ENCODE measurements at places on chromosomes 5 and 9. TPM values are rescaled to one million over a fixed set of nuclear protein-coding genes. Genes with fewer than 3 reads are reported as not detected.

The TMEM215 gene
- total RNA-seq: 0.55 TPM

The CENPK gene
- 0.77 TPM for total RNA-seq

The RNF183 gene
- total RNA-seq: not detected

The NOXA1 gene
- total RNA-seq: 0.29 TPM

The FBP2 gene
- not detected for total RNA-seq

The GABRA1 gene
- 1.7 TPM for total RNA-seq

The NIPAL4 gene
- 0.14 TPM for total RNA-seq

The CDHR2 gene
- total RNA-seq: 0.09 TPM

The ADGRD2 gene
- total RNA-seq: 0.76 TPM

The ENTPD8 gene
- 0.21 TPM for total RNA-seq

The MYORG gene
- total RNA-seq: under 0.01 TPM

The NAIP gene
- total RNA-seq: 25.6 TPM

The TMEM252 gene
- total RNA-seq: not detected

The PCDHB11 gene
- total RNA-seq: 2.4 TPM

The ABO gene
- total RNA-seq: 0.41 TPM

The BTNL8 gene
- total RNA-seq: not detected

The PCDHGA3 gene
- total RNA-seq: 8.2 TPM

The IL13 gene
- 0.73 TPM for total RNA-seq

The PTGDS gene
- total RNA-seq: 61.7 TPM

The CDC20B gene
- total RNA-seq: not detected

The MEGF10 gene
- 0.26 TPM for total RNA-seq

The MAMDC2 gene
- total RNA-seq: 114 TPM

The BHMT2 gene
- not detected for total RNA-seq

The TRIO gene
- 234 TPM for total RNA-seq

The ASS1 gene
- total RNA-seq: 156 TPM

The GPRIN1 gene
- total RNA-seq: not detected

The PCDHB3 gene
- total RNA-seq: 1.0 TPM

The CTNND2 gene
- 1.2 TPM for total RNA-seq

The DDX4 gene
- 0.48 TPM for total RNA-seq

The LCN2 gene
- total RNA-seq: 0.98 TPM

The PAEP gene
- not detected for total RNA-seq

The RGS7BP gene
- total RNA-seq: 3.9 TPM

The PCDHB7 gene
- 0.51 TPM for total RNA-seq

The PCDHA11 gene
- total RNA-seq: 0.29 TPM

The ADAMTS12 gene
- total RNA-seq: 23.8 TPM

The CNOT8 gene
- 32.0 TPM for total RNA-seq

The NPR3 gene
- total RNA-seq: 18.0 TPM

The UGT3A1 gene
- total RNA-seq: not detected

The SPATA6L gene
- total RNA-seq: 5.0 TPM

The NSD1 gene
- total RNA-seq: 132 TPM

The CFAP157 gene
- total RNA-seq: 5.4 TPM

The GNPDA1 gene
- total RNA-seq: 13.2 TPM

The RMRP gene
- total RNA-seq: 3,764 TPM

The RUSC2 gene
- total RNA-seq: 10.5 TPM

The FAM221B gene
- total RNA-seq: not detected

The ITGA2 gene
- total RNA-seq: 22.4 TPM

The TLX3 gene
- total RNA-seq: not detected

The SPATA31A3 gene
- total RNA-seq: not detected

The TBC1D9B gene
- total RNA-seq: 63.2 TPM

The GFI1B gene
- total RNA-seq: not detected

The PCDHA9 gene
- 0.70 TPM for total RNA-seq

The HK3 gene
- 1.5 TPM for total RNA-seq

The ITK gene
- 0.41 TPM for total RNA-seq

The PPP3R2 gene
- total RNA-seq: 0.07 TPM

The SLIT3 gene
- total RNA-seq: 24.1 TPM

The ANKRA2 gene
- 33.4 TPM for total RNA-seq

The PTGES gene
- 4.2 TPM for total RNA-seq
